Activated B cell treated with CpG ODN at 0.5 μM for 24 hours (primary cell): ENCODE measurements at places on chromosomes 7 and 10.

DNA sequence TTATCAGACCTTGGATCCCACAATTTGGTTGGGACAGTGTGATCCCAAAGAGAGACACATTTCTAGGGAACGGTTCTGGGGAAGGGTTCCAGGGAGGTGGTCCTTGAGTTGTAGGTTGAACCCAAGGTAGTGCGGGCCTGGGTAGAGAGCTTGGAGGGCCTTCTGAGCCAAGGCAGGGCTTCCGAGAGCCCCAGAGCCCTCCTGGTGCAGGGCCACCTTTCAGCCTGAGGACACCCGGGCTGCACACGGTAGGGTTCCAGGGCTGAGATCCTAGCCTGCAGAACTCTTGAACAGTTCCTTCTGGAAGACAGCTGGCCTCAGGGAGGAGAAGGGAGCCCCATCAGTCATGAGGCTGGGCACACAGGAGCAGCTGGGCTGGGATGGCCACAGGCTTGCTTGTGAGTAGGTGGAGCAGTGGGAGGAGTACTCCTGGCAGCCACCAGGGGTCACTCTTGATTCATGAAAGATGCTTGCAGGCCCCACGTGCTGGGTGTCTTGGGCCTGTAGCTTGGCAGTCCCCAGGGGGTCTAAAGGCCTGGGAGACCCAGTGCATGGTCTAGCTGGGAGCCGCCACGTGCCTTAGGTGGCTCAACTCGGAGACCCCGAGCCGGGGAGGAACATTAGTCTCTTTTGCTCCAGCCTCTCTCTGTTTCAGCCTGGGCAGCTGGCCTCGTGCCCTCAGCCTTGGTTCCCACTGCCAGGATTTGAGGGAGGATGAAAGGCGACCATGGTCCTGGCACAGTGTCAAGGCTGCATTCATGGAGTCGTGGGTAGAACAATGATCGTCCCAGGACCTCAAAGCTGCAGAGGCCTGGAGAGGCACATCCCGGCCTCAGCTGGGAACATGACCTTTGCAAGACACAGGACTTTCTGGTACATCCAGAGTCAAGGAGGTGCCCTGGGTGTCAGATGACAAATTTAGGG lies 381.6 kb downstream of the TYW1 start:
- H3K27me3 ChIP-seq, result peaks cover 6% of the 10 kb centered on the region
- H3K27ac ChIP-seq, result no peak overlapping the region
- H3K4me1 ChIP-seq, result no peaks in the 10 kb centered on the region
- no peaks in the 10 kb centered on the region for H3K36me3 ChIP-seq
- H3K4me3 ChIP-seq, result no peak overlapping the region

GRCh38 chr10:69360485-69361302 lies 56.0 kb downstream of the TACR2 start:
- H3K36me3 ChIP-seq, result peaks cover 45% of the 10 kb centered on the region
- H3K27me3 ChIP-seq, result no peaks in the 10 kb centered on the region
- no peak for DNase-seq
- H3K4me1 ChIP-seq, result peaks cover 14% of the 10 kb centered on the region
- no peak overlapping the region for H3K4me3 ChIP-seq

DNA sequence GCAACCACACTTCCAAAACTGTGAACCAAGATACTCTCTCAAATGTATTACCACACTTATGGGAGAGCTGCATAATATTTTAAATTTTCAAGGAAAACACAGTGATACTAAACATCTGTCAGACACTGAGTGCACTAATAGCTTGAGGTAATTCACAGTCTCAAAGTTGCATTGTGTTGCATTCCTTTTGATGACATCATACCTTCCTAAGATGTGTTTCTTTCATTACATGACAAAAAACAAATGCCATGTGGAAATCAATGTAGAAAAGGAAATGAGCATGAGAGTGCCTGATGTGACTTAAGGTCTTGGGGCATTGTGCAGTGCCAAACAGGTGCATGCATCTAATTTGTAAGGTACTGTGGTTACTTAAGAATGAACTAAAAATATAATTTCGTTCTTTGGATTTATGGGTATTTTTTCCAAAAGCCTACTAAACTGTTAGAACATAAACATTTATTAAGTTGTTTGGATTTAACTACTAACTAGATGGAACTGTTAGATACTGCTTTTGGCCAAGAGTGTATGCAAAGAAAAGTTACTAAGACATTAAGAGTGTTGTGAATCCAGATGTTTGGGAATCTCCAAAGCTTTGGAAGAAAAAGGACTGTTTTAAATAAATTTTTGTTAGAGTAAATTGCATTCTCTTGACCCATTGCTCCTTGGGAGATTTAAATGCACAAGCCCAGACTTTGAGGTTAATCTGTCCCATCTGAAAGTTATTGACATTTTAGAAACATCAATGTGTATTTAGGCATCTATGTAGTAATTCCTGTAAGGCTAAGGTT lies 496.2 kb upstream of the SEMA3D start:
- H3K36me3 ChIP-seq, result no peaks in the 10 kb centered on the region
- H3K4me1 ChIP-seq, result no peaks in the 10 kb centered on the region
- H3K27ac ChIP-seq, result no peak overlapping the region
- no peaks in the 10 kb centered on the region for H3K27me3 ChIP-seq
- no peak for DNase-seq
- no peak overlapping the region for H3K4me3 ChIP-seq

DNA sequence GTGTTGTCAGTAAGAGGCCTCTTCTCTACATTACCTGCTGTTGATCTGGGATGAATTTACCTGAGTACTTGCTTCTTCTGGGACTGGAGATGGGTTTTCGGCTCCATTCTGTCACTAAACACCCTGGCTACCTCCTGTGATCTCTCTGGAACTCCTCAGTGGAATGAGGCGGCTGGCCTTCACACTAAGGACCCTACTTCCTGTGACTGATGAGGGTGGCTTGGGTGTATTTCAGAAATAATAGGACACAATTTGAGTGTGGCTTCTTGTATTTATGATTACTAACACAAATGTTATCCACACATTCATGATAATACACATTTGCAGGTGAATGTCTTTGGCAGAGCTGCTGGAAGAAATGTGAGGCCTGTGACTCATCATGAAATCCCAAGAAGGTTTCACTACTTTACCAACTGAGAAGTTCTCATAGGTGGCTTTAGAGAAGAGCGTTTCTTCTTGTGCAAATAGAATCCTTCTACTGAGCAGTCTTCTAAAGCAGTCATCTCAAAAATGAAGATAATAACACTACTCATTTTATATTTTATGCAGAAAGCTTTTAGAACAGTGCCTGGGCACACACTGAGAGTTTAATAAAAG lies 21.3 kb upstream of the EVX1 start:
- no peak overlapping the region for H3K4me3 ChIP-seq
- peaks cover 62% of the 10 kb centered on the region for H3K27me3 ChIP-seq
- H3K27ac ChIP-seq, result no peak overlapping the region
- peaks cover 16% of the 10 kb centered on the region for H3K4me1 ChIP-seq
- no peak for DNase-seq

- DNase-seq, result no peak
- no peaks in the 10 kb centered on the region for H3K36me3 ChIP-seq
- H3K27me3 ChIP-seq, result no peaks in the 10 kb centered on the region
- H3K4me1 ChIP-seq, result no peaks in the 10 kb centered on the region
- no peak overlapping the region for H3K4me3 ChIP-seq
Measured at GRCh38 chr7:139457153-139457946, 26.1 kb downstream of the KLRG2 start.

DNA sequence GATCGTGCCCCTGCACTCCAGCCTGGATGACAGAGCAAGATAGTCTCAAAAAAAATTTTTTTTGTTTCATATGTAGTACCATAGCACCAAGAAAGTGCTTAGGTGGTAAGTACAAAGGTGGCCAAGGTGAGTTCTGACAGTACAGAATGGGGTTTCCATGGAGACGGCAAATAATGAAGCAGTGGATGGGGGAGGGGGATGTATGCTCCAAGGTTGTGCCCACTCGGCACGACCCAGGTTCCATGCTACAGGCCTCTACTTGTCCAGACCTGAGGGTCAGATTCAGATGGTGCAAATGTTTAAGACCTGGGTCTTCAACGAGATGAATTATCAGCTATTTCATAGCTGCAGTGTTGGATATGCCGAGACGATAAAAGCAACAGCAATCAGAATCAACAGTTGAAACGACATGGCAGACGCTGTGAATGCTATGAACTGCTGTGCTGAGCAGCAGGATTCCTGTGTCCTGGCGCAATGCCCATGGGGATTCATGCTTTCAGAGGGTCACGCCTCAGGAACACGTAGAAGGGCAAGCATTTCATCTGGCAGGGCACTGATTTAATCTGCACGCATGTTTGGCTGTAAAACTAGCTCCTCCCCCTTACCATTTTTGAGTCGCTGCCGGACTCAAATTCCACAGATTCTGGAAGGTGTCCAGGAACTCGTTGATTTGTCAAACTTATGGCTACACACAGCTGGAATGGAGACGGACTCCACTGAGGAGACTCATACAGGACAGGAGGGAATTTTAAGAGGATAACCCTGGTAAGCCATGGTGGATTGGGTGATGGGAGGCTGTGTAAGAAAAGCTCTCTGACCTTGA lies 256.5 kb downstream of the FRMD4A start:
- no peak overlapping the region for H3K4me3 ChIP-seq
- H3K36me3 ChIP-seq, result no peaks in the 10 kb centered on the region
- H3K27me3 ChIP-seq, result peaks cover 29% of the 10 kb centered on the region
- DNase-seq, result no peak

DNA sequence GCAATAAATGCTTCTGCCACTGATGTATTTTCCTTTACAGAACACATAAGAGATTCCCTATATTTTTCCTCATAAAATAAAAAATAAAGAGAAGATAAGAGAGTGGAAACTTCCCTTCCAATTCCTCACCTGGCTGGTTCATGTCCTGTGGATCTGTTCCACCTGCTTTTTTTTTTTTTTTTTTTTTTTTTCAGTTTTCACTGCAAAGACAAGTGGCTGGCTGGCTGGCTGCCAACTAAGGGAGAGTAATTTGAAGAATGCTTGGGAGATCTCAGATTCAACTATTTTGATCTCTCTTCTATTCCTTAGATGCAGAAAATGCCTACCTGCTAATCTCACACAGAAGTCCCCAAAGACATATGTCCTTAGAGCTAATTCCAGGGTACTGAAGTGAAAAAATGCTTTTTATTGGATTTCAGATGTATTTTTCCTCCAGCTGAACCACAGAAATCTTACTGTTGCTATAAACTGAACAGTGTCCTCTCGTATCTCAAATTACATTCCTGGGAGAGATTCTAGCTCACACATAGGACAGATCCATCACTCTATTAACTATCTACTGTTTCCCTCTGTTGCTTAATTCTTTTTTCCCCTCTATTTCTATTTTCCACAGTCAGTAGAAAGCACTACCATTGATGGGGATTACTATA lies 120.8 kb downstream of the NRCAM start:
- no peaks in the 10 kb centered on the region for H3K27me3 ChIP-seq
- H3K4me1 ChIP-seq, result peaks cover 2% of the 10 kb centered on the region

DNA sequence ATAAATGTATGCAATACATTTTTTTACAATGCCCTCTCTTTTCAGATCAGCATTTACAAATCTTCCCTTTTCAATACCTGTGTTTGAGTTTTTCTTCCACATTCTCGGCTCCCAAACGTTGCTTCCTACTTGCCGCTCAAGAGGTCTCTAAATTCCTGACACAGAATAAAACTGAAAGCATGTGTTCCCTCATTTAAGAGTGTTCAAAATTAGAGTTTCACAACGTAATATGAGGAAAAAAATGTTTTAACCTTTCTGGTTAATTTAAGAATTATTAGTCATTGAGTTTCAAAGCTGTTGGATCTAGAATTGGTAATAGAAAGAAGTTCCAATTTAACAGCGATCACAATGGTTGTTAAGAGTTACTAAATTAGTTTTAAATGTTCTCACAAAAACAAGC lies 100.4 kb downstream of the ARID5B start:
- H3K27ac ChIP-seq, result peak overlapping the region; percentile 100
- peaks cover 87% of the 10 kb centered on the region for H3K36me3 ChIP-seq
- H3K4me3 ChIP-seq, result peak overlapping the region; percentile 7
- H3K27me3 ChIP-seq, result no peaks in the 10 kb centered on the region
- DNase-seq, result no peak
- peaks cover 98% of the 10 kb centered on the region for H3K4me1 ChIP-seq

DNA sequence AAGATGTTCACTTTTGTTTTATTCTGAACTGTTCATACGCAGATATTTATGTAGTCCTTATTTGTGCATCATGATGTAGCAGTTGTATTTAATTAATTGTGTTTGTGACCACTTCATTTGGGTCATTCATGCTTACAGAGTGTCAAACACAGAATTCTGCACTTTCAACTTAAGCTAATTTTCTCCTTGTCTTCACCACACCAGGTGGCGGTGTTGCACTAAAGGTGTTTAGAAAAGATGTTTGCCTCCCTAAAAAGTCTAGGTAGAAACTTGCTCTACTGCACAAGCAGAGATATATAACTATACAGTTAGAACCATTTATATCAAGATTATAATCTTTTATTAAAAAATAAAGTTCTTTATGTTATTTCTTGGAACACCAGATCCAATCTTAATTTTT lies 1.3 kb upstream of the TAS2R38 start:
- H3K4me3 ChIP-seq, result no peak overlapping the region
- H3K36me3 ChIP-seq, result no peaks in the 10 kb centered on the region
- no peak for DNase-seq
- H3K27me3 ChIP-seq, result no peaks in the 10 kb centered on the region
- H3K27ac ChIP-seq, result no peak overlapping the region
